ENCODE measurements at places on chromosomes 6 and 20.

DNA sequence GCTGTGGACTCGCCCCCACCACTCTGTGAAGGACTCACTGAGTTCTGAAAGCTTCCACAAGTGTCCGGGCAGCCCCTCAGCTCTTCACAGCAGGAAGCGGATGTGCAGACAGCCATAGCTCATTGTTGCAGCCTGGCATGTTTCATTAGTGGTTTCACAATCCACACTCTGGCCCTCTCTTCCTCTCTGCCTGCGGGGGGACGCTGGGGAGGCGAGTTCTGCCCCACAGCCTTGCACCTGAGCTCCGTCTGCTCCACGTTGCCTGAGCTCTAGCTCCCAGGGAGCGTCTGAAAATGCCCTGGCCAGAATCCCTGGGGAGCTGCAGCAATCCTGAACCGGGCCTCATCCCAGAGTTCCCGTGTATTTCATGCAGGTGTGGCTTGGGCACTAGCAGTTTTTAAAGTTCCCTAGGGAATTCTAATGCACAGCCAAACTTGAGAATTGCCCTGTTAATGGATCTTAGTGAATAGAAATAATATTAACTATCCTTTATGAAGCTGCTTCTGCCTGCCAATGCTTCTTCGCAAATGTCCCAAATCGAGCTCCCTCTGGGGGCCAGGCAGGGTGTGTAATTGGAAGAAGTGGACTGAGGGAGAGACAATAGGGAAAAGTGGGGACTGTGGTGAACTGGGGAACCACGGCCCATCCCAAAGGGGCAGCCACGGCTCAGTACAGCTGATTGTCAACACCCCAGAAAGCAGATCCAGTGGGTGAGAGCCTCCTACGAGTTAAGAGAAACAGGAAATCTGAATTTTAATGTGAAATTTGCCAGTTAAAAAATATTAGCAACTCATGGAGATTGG is 51.5 kb downstream of the CTCFL start:
- DNase-seq, result no peak

- DNase-seq, result no peak
Measured at GRCh38 chr6:62393608-62394007, 107.6 kb upstream of the KHDRBS2 start.

DNA sequence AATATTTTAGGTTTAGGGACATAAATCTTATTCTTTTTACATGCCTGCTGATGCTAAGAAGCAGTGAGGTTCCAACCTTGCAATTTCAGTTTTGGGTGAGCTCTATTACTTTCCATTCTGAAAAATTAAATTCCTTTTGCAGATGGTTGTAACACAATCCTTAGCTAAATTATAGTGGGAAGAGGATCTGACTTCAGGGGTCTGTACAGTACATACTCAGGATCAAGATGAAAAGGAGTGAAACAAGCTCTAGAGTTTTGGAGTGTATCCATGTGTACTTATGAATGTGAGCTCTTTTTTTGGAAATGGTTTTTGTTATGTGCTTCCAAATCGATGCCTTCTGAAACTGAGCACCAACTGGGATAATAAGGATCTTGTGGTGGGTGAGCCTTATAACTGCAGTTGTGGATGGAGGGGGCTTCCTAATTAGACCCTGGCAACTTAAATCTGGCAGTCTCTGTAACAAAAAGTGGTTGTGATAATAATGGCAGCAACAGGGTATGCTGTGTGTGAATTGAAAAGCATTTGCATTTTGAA is 218.8 kb upstream of the MAP3K7 start:
- no peak for DNase-seq

- no peak for DNase-seq
Measured at GRCh38 chr6:123017104-123017682, 21.2 kb downstream of the CLVS2 start.

DNA sequence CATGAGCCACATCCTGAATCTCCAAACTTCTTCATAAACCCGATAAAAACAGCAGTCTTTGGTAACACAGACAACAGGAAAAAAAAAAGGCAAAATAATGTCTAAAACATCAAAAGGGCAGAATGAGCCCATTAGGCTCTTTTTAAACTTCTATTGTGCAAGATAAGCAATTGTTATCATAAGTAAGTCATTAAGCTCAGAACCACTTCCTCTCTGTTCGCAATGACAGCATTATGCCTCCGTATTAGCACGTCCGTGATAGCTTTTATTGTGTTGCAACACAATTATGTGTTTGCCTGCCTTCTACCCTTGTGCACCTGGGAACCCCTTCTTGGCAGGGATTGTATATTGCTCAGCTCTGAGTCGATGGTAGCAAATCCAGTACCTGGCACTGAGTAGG is 147.1 kb downstream of the LRFN2 start:
- peak; percentile 66 for DNase-seq

DNA sequence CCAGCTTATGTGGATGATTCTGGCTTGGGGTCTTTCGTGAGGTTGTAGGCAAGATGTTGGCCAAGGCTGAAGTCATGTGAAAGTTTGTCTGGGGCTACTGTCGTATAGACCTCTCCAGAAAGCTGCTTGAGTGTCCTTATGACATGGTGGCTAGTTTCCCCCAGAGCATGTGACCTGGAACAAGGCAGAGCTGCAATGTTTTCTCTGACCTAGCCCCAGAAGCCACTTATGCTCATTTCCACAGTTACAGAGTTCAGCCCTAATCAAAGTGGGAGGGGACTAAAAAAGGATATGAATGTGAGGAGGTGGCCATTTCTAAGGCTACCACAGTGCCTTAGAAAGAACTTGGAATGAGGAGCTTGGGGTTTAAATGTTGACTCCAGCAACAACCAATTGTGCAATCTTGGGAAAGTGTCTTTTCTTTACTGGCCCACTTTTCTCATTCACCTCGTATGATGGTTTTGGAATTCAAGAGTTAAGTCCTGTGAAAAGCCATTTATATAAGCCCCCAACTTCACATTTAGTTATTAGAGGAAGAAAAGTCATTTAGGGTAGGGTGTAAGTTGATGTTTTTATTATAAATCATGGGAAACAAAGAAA is 5.9 kb upstream of the ASXL1 start:
- DNase-seq, result no peak

GRCh38 chr6:147582991-147583390 is 74.5 kb downstream of the SAMD5 start:
- no peak for DNase-seq

- no peak for DNase-seq
Measured at GRCh38 chr6:138507977-138508675, 8.8 kb upstream of the NHSL1 start.

DNA sequence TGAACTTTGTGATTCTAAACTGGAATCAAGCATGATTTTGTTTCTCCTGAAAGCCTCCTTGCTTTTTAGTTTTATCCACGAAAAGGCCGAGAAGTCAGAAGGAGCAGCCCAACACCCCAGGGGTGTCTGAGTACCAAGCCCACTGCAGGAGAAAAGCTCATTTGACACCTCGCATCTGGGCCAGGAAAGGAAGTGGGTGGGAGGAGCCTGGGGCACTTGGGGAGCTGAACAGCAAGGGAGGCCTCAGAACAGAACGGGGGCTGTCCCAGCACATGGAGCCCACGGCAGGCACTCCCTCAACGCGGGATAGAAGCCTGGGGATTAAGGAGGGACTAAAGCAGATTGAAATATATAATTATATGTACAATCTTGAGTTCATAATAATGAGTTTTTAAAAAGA is 6.6 kb downstream of the KIF25 start:
- no peak for DNase-seq

- no peak for DNase-seq
Measured at GRCh38 chr6:157346373-157346772, 23.1 kb upstream of the TMEM242 start.

DNA sequence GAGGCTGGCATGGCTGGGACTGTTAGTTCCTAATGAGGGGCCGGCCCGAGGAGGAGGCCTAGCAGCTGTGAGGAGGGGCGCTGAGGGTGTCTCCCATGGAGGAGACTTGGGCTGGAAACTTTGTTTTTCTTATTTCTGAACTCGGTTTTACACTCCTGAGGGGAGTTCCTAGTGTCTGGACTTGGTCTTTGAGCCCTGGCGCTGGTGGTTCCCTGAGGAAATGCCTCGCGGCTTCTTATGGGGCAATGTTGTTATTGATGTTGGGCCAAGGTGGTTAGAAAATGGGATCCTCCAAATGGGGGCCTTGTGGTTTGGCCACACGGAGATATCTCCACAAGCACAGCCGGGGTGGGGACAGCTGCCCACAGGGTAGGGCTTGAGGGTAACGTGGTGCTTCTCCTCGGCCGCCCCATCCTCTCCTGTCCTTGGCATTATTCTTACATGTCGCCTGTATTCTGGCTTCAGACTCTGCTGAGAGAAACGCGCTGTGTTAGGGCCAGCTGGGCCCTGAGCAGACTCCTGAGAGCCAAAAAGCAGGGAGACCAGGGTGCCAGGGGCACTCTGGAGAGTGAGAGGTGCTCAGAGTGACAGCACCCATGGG is 136.9 kb downstream of the FOXO3 start:
- no peak for DNase-seq

GRCh38 chr6:166173281-166173951 is 5.8 kb upstream of the TBXT start:
- DNase-seq, result no peak

- DNase-seq, result no peak
Measured at GRCh38 chr6:89580997-89581666, 57.4 kb downstream of the LYRM2 start.

DNA sequence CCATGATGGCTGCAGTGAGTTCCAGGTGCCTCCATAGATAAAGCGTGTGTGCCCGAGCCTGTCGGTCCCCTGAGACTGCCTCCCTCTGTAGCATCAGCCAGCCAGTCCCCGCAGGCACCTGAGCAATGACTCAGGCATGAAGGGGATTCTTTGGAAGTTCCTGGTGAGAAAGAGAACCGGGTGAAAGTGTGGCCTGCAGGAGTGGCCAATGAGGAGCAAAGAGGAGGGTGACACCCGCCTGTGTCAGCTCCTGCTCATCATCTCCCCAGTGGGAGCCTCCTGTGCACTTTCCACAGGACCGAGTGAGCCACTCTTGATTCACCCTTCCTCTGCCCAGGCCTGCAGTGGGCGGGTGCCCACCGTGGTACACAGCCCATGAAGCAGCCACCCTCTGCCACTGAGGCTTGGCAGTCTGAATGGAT is 71.2 kb upstream of the PTPN1 start:
- peak; percentile 97 for DNase-seq

Measured in epithelial cell of prostate (primary cell).